ENCODE measurements at places on chromosomes 7 and 10.

DNA sequence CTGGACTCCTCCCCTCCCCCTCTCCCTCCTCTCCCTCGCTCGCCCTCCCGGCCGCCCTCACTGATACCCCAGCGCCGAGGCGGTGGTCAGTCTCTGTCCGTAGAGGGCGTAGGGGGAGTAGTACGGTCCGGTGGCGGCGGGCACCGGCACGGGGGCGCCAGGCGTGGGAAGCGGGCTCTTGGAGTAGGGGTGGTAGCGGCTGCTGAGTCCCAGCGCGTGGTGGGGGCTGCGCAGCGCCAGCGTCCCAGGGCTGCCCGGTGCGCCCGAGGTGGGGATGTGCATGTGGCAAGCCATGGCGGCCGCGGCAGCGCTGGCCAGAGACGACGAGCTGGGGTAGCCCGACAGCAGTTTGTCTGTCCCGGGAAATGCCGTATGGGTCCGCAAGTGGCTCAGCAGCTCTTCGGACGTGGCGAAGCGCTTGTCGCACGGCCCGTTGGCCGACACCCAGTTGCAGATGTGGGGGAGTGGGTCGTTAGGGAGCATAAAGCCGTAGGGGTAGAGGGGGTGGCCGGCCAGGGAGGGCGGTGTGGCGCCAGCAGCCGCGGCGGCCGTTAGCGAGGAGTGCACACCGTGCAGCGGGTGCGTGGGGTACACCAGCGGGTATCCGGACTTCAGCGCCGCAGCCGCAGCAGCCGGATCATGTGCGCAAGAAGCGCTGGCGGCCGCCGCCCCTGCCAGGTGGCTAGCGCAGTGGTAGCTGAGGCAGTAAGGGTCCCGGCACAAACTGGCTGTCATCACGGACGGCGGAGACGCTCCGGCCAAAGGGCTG, 2.7 kb downstream of the ZNF503 start:
- no peak for DNase-seq

DNA sequence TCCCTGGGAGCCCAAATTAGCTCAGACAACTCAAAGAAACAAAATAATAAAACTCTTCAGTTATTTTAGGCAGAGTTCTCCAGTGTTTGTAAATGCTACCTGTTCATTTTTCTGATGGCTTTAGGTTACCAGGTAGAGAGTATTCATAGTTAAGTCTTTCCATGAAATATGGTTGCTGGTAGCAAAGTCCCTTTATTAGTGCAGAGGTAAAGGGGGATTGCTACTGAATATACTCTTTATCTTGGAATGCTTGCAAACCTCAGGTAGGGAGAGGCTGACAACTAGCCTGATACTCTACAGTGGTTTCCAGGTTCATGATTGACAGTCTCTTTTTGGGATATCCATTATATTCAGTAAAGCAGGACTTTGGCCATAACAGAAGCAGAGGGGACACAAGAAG, 6.5 kb downstream of the TAX1BP1 start:
- DNase-seq = no peak

DNA sequence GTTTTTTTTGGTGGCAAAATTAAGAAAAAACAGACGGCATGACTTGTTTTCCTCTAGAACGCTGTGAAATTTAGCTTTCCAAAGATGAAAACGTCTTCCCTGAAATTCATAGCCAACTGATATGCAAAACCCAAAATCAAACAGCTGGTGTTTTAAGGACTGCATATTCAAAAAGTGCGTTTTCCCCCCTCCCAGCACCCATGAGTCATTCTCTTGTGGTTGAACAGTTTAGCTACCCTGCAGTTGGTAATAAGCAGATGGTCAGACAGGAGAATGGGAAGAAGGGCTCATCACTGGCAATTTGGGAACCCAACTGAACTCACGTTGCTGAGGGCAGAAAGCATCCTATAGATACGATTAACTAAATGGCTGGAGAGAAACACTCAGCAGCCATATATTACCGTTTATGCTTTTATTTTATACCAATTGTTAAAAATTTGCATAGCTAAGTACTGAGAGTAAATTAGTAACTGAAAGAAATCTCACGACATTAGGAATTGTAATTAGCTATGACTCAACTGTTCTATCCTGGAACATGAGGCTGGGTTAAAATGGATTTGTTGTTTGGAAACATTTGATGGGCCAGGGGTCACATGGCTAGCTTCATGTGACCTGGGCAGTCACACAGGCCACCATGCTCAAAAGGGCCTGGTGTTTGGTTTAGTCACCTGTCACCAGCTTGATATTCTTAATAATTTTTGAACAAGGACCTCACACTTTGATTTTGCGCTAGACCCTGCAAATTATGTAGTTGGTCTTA, 343.1 kb downstream of the PHTF2 start:
- DNase-seq = no peak

DNA sequence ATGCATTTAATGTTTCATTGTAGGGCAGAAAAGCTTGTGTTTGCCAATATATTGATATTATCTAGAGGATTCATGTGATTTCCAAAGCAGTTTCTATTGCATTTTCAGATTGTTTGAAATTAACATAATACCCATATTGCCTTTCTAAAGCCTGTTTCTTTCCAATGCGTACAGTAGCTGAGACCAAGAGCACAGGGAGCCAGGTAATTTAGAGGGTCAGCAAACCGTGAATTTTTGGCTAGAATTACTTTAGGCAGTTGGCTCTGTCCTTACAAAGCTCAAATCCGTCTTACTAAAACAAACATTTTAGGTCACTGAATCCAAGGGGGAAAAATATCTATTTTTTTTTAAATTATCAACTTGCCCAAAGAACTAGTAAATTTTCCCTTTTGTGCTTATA, 604.9 kb upstream of the ADARB2 start:
- no peak for DNase-seq

GRCh38 chr7:47443049-47443448, 138.9 kb downstream of the TNS3 start:
- DNase-seq = no peak

DNA sequence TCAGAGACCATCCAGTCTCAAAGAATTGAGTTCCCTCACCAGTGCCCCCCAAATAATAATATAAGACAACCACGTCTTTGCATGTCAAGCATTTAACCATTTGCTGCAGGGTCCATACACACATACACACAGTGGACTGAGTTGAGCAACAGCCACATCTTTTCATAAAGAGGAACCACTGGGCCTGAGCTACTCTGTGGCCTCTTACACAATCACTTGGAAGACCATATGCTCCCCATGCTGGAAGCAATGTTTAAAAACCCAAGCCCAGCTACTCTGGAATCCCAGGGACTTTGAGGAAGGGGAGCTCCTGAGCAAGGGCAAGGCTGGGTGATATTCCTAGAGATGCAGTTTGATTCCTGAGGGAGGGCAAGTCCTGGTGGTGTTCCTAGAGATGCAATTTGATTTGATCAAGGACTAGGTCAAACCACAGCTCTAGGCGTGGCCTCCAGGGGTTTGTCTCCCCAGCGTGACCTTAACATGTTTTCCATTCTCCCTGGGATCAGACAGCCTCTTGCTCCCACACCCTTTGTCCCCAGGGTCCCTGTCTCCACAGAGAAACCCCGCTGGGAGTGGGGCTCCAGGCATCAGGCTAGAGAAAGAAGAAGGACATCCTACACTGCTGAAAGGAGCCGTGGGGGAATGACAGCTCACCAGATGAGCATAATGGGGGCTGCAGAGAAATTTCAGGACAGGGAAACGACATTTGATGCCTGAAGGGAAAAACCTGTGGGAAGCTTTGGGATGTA, 376.2 kb upstream of the MGMT start:
- peak; percentile 40 for DNase-seq

GRCh38 chr7:136998495-136998894, 130.0 kb downstream of the CHRM2 start:
- DNase-seq = no peak

- DNase-seq = no peak
Measured at GRCh38 chr10:68826764-68827591, at the start of gene STOX1. STOX1 (plus strand) TSS chr10:68827531; CDS start chr10:68827624, 93 bp downstream.

- DNase-seq = no peak
Measured at GRCh38 chr10:102246261-102246660, 929 bp downstream of the GBF1 start.

GRCh38 chr10:71323407-71323806, 4.3 kb downstream of the SLC29A3 start:
- DNase-seq = no peak

DNA sequence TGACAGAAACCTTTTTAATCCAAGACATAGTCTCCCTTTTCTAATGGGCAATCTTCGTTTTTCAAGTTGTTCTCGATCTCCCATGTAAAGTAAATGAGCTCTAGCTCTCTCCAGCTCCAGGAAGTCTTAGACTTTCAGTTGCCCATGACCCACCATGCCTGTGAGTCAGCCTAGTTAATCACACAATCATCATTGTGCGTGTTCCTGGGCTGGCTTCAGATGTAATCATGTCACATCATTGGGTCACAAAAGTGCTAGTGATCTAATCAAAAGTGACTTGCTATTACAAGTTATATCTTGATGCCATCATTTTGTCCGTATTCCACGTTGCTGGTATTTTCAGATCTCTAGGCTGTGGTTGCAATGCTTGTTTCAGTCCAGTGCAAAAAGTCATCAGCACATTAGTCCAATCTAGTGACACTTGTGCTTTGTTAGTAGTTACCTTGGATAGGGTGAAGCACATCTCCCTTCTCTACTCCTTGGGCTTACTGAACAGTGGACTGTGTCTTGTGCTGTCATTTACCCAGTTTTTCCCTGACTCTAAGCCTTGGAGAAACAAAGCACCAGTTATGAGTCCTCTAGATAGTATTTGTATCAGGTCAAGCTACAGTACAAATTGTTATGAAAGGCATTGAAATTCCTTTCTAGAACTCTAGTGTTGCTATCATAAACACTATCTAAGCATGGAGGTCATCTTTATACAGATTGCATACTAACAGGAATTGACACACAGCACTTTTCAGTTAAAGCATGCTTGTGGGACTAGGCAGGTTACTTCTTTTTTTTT, 316.6 kb downstream of the GFRA1 start:
- no peak for DNase-seq

- DNase-seq = no peak
Measured at GRCh38 chr7:28840592-28840995, 117.5 kb downstream of the TRIL start.

DNA sequence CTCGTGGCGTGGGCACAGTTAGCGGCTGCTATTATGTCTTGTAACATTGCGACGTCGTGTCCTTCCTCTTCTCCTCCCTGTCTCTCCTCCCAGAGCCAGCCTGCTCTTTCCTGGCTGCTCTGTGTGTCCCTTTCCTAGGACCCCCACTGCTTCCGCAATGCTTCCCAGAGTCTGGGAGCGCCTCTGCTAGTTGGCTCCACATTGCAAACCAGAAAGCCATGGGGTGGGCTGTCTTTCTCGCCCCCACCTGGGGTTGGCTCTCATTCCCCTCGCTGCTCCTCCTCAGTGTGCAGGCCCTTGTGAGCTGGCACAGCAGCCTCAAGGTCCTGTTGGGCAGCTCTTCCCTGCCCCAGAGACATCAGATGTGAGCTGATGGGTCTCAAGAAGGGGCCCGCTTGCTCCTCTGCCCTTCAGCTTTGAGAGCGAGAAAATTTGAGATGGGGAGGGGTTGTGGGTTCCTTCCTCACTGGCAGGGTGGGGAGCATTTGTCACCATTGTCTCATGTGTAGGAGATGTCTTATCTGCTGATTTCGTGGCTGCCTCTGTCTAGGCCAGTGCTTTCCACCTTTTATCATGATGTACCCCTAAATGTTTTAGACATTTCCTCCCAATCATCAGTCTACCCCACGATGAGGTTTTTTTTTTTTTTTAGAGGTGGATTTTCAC, 3.3 kb downstream of the ADAMTS14 start:
- DNase-seq = no peak

Data from GF-D8 (cell line).